D341Med (cell line): ENCODE measurements at places on chromosomes 11 and 22.

DNA sequence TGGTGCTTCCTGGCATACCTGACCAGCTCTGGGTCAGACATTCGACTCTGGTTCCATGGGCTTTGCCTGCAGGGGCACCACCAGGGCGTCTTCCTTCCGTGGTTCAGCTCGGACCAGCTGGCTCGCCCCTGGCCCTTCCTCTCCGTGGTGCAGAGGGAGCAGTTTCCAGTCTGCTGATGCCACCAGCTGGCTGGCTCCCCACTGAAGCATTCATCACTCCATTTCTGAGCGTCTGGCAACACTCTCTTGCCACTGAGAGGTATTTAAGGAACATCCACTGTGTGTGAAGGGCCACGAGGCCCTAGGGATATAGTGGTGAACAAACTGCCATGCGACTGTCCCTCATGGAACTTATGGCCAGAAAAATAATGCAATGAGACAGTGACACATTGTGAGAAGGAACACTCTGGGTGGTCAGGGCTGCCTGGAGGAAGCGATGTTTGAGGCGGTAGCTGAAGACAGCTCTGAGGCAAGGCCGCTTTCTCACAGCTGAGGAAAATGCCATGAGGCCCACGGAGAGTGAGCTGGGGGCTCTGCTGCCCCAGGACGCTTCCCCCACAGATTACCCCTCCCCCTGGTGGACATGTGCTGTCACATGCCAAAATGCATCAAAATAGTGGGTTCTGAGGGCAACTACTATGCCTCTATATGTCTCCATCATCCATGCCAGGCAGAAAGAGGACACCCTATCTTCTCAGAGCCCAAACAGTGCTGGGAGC, 44.9 kb upstream of the ARFGAP3 start:
- DNase-seq = no peak

DNA sequence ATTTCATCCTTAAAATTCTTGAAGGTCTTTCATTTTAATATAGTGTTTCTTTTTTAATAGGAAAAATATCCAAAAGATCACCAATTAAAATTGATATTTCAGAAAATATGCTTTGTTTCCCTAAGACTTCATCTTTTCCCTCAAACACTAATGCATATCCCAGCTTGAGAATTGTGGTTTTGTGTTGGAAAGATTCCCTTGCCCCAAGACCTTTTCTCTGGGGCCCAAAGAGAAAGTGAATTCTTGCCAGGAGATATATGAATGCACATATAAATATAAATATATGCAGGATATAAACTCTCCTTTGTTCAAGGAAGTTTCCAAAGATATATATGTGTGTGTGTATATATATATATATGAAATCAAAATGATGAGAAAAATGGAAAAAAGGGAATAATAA, 241.2 kb downstream of the FAM76B start:
- no peak for DNase-seq

GRCh38 chr11:76175783-76176182, 30.5 kb downstream of the WNT11 start:
- DNase-seq = no peak

GRCh38 chr22:33747576-33748180, 172.6 kb downstream of the LARGE1 start:
- no peak for DNase-seq

DNA sequence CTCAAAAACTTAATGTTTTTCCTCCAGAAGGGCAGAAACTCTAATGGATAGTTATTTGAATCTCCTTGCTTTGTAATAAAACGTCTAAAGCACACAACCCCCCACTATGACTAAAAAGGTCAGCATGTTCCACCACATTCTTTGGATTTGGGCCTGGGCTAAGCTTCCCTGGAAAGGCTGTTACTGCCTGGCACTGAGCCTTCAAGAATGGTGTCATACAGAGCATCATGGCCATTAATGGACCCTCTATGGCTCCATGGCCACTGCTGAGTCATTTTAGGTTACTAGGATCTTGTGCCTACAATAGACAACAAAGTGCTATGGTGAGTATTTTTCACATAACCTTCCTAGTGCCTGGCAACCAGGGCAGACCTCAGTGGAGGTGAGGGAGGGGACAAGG, 242.6 kb upstream of the FAT3 start:
- no peak for DNase-seq

DNA sequence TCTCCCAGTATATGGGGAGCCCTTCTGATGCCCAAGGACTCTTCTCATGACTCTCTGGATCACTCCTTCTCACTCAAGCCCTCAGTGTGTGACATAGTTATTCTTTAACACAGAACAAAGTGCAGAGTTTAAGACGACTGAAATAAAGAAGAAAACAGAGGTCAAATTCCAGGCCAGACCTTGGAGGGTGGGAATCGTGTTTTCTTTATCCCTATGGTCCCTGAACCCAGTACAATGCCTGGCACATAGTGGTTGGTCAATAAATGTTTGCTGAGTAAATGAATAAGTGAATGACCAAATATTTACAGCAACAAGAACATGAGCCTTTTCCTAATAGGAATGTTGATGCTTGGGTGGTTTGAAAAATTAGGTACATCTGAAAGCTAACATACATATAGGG, 28.8 kb downstream of the VSTM5 start:
- DNase-seq = no peak

DNA sequence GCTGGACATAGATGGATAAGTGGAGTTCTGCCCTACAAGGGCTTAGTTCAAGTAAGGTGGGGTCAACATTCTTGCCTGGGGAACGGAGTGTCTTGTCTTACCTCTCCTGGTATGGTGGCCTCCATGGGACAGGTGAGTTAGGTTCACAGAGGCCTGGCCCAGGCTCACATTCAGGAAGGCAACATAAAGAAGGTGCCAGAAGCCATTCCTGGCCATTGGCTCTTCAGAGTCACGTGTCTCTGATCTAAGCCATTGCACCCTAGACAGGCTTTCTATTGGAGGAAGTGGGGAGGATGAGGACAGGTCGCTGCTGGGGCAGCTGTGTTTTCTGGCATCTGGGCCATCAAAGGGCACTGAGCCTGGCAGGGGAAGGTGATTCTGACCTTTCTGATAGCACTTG, 14.8 kb downstream of the LMO2 start:
- DNase-seq = no peak

DNA sequence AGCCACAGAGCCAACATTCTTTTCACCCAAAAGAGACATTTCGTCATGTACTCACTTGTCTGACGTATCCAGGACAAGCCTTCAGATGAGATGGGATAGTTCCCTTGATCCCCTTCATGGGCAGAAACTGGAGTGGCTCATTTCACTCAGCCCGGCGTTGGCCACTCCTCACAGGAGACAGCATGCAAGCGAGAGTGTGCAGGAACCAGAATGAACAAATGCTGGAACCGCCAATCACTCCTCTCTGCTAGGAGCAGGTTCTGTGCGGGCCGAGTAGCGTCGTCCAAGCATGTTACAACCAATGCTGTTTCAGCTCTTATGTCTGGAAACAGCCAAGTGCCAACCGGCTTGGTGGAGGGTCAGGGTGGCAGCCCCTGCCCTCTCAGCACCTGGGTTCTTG, 56.7 kb upstream of the GNAZ start:
- DNase-seq = no peak

GRCh38 chr11:10611979-10612862, 43.8 kb upstream of the LYVE1 start:
- DNase-seq = no peak

GRCh38 chr11:119797123-119797611, 68.2 kb upstream of the NECTIN1 start:
- no peak for DNase-seq

DNA sequence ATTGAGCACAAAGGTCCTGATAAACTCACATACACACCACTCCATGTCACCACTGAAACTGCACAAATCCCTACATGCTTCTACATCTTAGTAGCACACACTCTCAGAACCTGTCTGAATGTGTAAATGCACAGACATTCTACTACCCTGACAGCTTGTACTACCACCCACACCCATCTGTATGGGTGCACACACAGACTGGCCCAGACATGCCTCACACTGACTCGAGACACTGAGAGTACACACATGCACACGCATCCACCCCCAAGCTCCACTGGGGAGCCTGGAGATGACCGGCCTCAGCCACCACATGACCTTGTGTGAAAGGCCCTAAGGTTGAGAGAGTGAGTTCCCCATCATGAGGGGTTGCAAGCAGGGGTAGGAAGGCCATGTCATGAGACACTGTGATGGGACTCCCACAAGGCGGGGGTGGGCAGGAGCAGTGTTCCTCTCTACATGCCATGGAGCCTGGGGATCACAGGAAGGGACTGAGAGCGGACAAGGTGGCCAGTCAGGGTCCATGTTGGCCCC, 28.1 kb downstream of the ARAP1 start:
- no peak for DNase-seq

DNA sequence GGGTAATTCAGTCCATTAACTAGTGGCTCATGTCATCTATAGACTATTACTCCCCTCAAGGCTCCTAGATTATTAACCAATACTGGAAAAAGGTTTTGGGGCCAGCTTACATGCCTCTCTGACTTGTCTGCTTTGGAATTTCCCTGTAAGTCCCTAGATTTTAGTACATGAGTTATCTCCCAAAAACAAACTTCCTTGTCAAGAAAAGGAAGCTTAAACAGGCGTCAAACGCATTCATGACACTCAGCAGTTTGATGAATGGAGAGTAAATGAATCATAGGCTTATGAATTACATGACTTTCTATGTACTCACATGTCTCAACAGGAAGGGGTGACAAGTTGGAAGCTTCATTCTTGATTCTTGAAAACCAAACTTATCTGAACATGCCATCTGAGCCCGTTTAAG, 70.8 kb downstream of the BLID start:
- DNase-seq = no peak

DNA sequence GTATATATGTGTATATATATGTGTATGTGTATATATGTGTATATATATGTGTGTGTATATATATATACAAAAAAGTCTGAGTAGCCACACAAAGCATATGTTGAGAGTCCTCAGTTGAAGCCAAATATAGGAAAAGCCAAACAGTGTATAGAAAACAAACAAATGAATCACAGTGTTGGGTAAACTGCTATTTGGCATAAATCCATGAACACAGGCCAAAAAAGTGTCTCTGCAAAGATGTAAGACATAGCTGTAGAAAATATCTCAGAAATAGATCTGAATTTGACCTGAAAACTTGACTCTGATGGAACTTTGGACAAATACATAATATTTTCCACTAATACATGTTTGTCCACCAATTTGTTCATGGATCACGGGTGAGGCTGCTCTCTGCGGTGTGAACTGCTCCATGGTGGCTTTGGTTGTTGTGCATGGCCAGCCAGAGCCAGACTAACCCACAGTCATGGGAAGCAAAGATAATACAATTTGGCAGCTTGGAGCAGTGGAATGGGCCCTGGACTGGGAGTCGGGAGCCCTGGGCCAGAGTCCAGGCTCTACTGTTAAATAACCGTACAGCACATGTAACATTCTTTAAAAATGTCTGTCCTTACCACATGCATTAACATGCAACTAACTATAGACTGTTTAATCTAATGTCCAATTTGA, 76.9 kb upstream of the EED start:
- DNase-seq = no peak

- DNase-seq = no peak
Observed at GRCh38 chr22:49432897-49433443, 394.7 kb downstream of the BRD1 start.

GRCh38 chr11:79466411-79466810, 25.6 kb upstream of the TENM4 start:
- DNase-seq = no peak

GRCh38 chr11:133552938-133553337, 20.6 kb upstream of the OPCML start:
- DNase-seq = no peak

DNA sequence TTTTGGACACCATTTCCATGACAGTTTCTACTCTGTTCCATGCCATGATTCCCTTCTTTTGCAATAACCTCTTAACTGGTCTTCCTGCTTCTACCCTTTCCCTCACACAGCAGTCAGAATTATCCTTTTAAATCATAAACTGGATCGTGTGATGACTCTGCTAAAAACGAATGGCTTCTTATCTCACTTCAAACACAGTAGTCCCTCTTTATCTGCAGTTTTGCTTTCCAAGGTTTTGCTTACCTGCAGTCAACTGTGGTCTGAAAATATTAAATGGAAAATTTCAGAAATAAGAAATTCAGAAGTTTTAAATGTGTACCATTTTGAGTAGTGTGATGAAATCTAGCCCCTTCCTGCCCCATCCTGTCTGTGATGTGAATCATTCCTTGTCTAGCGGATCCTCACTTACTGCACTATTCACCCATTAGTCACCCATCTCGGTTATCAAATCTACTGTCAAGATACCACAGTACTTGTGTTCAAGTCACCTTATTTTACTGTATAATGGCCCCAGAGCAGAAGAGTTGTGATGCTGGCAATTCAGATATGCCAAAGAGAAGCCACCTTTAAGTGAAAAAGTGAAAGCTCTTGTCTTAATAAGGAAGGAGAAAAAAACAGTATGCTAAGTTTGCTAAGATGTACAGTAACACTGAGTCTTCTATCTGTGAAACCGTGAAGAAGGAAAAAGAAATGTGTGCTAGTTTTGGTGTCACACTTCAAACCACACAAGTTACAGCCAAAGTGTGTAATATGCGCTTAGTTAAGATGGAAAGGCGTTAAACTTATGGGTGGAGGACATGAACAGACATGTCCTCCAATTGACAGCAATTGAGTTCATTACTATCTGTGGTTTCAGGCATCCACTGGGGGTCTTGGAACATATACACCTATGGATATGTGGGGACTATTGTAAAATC, 283.0 kb downstream of the DDX10 start:
- DNase-seq = no peak

DNA sequence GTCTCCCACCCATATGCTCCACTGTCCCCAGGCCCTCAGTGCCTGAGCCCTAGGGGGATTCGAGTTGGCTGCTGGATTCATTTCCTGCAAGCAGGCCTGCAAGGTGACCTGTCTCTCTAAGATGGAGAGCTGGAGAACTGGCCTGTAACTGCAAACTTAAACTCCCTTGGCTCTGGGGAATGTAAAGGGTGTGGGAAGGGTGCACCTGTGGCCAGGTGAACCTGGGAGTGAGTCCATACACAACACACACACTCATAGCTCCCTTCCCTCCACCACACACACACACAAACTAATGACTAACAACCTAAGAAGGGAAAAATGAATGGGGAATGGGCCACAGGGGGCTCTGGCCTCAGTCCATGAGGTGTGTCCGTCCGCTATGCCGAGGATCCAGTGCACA, 14.5 kb downstream of the SMTNL1 start:
- no peak for DNase-seq

DNA sequence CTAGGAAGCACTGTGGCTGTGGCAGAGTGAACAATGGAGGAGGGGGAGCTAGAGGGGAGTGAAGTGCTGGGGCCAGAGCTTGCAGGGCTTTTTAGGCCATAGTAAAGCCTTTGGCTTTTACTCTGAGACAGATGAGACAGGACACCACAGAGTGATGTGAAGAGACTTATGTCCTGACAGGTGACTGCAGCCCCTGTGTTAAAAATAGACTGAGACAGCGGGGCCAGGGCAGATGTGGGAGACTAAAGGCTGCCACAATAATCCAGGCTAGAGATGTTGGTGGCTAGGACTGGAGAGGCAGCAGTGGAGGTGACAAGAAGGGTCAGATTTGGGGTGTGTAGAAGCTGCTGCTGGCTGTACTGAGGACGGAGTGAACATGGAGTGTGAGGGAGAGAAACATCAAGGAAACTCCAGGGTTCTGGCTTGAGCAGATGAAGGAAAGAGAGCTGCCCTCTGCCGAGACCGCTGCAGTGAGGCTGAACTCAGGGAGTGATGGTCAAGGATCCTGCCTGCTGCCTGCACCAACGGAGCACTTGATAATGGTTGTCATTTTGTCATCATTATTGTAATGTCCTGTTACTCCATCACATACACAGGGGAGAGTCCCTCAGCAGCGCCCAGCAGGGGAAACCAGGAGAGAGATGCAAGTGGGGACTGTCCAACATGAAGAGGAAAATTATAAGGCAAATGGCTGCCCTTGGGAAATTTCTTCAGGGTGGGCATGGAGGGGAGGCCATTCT, 27.4 kb downstream of the SLC43A1 start:
- DNase-seq = no peak

- peak; percentile 85 for DNase-seq
Observed at GRCh38 chr11:128890543-128891368, at the start of gene KCNJ5. TSS of gene KCNJ5 (plus strand) at chr11:128891356. CDS start at chr11:128911274, 19,918 bp downstream.
